Stimulated activated CD8-positive, alpha-beta memory T cell treated with anti-CD3 and anti-CD28 coated beads, Interleukin-12 subunit alpha, Interleukin-12 subunit beta, amount 100 ng/mL, for 1 hour (primary cell): ENCODE measurements at places on chromosomes 11 and 22.

- no peak for DNase-seq
Observed at GRCh38 chr11:12075822-12076821, 34.3 kb upstream of the MICAL2 start.

- DNase-seq: no peak
Observed at GRCh38 chr11:117255966-117256365, 23.5 kb downstream of the RNF214 start.

DNA sequence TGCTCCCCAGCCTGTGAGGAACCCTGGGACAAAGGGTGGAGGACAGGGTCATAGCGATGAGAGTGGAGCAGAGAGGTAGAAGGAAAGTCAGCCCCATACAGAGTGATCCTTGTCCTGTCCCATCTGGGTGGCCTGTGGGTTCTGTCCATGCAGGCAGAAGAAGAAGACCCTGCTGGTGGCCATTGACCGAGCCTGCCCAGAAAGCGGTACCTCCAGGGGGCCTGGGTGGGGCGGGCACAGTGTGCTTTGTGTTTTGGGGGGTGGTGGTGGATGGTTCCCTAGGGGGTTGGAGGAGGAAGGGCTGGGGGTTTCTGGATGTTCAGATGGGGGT, 7.9 kb downstream of the SIDT2 start:
- DNase-seq: no peak

GRCh38 chr22:40966726-40967085, 15.5 kb downstream of the RBX1 start:
- no peak for DNase-seq

DNA sequence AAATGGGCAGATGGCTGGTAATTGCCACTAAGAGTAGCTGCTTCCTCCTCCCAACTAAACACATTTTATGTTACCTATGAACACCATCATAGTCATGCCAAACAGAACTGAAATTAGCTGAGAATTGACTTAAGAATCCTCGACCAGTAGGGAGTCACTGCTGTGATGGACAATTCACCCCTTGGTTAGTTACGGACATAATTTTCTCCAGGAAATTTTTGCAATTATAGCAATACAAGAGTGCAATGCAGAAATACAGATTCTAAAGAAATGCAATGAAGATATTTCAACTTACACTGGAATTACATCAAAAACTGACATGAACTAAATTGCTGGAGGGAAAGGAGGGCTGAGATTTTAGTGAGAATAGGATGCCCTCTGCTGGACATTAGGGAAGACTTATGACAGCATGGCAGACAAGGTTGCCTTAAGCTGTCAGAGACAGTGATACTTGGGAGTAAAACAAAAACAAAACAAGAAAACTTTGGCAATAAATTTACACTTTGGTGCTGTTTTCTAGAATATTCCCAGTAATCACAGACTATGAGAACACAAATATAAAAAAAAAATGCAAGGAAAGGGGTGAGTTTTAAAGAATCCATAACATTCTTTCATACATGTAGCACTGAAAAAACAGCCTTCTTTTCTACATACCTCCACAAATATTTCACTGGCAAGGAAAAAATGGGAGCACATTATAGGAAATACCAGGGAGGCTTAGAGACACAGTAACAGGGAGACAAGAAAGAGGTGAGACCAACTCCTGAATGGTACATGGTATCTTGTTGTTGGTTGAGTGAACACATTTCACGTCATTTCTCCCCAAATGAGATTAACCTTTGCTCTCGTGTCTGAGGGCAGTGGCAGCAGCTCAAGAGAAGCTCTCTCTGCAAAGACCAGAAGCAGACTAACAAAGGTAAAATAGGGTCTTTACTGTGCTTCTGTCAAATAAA, 11.2 kb upstream of the PPP2R1B start:
- DNase-seq: peak; percentile 6

DNA sequence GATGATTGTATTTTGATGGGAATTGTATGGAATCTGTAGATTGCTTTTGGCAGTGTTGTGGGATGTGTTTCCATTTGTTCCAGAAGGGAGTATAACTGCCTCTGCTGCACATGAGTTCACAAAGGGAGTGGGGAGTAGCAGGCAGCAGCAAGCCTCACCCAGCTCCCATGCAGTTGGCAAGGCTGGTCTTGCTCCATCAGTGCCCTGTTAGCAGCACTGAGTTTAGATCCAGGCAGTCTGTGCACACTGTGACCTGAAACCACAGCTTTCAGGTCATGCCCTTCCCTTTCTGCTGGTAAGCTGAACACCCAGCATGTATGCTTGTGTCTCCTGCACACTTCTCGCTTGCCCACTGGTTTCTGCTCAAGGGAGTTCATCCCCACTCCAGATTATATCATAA, 3.7 kb upstream of the NUCB2 start:
- DNase-seq: no peak

- DNase-seq: no peak
Observed at GRCh38 chr11:58446294-58446693, 4.3 kb upstream of the OR5B12 start.
